ENCODE measurements at places on chromosomes 13 and 19.

DNA sequence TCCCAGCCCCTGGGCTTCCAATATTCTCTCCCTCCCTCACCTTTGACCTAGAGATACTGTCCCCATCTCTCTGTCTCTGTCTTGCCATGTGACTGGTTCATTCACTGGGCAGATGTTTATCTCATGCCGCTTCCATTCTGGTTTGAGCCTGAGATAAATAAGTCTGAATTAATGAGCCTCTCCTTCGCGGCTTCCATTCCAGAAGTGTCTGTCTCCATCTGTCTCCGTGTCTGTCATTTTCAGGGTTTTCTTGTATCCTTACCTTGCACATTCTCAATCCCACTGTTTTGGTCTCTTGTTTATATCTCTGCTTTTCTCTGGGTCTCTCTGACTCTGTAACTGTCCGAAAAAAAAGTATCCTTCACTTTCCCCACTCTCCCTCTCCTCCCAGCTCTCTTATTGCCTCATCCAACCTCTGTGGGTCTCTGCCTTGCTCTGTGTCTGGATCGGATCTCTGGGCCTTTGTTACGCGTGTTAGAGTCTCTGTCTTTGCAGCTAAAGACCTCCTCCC is 4.3 kb downstream of the SPHK2 start:
- DNase-seq: no peak

- DNase-seq: no peak
Observed at GRCh38 chr19:38545596-38545995, 72.2 kb downstream of the MAP4K1 start.

- no peak for DNase-seq
Observed at GRCh38 chr13:66492479-66492878, 737.7 kb downstream of the PCDH9 start.

DNA sequence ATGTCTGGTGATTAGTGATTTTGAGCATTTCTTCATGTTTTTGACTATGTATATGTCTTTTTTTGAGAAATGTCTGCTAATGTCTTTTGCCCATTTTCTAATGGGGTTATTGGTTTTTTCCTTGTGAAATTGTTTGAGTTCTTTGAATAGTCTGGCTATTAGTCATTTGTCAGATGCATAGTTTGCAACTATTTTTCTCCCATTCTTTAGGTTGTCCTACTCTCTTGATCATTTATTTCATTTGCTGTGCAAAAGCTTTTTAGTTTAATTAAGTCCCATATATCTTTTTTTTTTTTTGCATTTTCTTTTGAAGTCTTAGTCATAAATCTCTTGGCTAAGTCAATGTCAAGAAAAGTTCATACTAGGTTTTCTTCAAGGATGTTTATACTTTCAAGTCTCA is 449.8 kb downstream of the DACH1 start:
- DNase-seq: no peak
